ENCODE measurements at places on chromosomes 11 and 22.

DNA sequence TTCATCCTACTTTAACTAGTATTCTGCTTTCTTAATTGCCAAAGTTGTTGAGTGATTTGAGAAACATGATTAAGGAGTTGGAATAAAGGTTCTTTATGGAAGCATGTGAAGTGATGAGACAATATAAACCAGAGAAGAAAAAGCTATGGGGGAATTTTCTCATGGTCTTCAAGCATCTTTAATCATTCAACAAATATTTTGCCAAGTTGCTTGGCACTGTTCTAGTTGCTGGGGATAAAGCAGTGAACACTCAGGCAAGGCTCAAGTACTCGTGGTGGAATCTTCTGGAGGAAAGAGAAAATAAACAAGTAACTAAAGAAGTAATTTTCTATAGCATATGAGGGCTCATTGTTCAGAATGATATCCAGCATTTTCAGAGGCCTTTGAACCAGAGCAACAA, 9.2 kb upstream of the PIWIL4 start:
- DNase-seq, result no peak

- DNase-seq, result no peak
Observed at GRCh38 chr22:49972163-49973017, 11.8 kb downstream of the PIM3 start.

DNA sequence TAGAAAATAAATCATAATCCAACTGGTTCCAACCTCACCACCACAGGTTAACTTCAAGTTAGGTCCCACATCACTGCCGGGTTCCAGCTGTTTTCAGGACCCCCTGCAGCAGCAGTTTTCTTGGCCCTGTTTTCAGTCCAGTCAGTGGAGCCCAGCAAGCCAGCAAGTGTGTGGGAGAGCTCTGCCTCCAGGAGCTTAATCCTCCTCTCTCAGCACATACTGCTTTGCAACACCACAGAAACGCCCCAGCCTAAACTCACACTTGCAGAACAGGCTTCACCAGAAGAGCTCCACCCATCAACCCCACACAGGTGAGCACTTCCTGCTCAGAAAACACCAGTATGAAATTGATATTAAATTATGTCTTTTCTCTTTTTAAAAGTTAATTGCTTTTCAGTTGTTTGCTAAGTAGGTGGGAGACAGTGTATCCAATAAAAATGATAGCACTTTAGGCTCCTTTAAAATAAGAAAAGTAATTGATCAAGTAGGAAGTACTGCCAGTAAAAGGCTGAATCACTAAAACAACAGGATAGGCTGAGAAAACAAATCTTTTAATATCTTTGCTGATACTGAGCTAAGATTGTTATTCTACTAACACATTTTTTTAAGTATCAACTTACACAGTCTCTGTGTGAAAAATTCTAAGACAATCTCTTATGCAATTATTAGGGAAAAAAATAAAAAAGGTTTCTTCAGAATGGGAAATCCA, 81.5 kb upstream of the TP53AIP1 start:
- no peak for DNase-seq

DNA sequence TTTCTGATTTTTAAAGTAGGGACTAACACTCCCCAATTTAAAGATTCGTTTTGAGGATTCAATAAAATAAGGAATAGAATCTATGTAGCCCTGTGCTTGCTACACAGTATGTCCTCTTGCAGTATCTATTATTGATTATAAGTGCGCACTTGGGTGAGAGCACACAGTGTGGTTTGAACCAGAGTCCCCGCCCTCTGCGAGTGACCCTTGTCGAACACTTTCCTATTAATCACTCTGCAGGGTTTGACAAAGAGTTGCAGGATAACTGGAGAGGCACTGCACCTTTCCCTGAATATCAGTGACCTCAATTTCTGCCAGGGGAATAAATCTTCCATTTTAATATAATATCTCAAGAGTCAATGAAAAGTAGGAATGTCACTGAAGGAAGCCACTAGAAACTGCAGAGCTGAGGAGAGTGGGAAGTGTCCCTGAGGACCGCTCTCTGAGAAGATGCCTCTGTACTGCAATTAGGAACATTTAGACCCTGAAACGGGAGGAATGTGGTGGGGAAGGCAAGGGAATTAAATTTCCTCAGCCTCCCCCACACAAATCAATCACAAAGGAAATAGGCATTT, 182.2 kb downstream of the MAML2 start:
- DNase-seq, result no peak

DNA sequence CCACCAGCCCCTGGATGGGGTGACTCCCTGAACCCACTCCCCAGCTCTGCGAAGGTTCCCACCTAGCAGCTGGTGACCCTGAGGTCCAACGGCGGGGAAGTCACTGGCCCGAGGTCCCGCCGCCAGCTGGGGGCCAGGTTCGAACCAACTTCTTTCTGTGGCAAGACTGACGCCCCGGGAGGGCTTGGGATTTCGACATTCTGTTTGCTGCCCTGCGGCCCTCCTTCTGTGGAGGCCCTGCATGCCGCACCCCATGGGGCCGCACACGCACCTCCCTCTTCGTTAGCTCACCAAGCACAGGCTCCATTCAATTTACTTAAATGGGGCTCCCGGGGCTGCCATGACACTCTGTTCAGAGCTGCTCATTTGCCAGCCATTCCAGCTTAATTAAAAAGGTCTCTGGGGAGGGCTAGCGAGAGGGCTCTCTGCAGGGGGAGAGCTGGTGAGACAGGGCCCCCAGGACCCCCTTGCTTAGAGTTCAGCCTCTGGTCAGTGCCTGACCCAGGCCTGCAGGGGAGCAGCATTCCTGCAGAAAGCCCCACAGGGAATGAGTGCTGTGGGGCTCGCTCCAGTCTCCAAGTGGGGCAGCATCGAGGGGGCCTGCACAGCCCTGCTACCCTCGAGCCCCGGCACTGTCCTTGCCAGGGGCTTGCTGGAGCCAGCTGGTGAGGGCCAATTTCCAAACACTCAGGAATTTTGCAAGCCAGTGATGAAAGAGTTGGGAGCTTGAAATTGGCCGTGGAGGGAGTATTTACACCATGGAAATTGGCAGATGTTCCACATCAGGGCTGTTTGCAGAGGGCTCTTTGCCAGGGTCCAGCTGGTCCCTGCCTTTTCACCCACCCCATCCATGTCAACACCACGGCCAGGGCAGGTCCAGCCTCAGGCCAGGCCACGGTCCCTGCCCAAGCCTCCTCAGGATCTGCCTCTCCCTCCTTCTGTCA, 80.8 kb downstream of the CACNA1I start:
- no peak for DNase-seq

GRCh38 chr11:3984896-3985295, 109.7 kb upstream of the RRM1 start:
- peak; percentile 53 for DNase-seq

DNA sequence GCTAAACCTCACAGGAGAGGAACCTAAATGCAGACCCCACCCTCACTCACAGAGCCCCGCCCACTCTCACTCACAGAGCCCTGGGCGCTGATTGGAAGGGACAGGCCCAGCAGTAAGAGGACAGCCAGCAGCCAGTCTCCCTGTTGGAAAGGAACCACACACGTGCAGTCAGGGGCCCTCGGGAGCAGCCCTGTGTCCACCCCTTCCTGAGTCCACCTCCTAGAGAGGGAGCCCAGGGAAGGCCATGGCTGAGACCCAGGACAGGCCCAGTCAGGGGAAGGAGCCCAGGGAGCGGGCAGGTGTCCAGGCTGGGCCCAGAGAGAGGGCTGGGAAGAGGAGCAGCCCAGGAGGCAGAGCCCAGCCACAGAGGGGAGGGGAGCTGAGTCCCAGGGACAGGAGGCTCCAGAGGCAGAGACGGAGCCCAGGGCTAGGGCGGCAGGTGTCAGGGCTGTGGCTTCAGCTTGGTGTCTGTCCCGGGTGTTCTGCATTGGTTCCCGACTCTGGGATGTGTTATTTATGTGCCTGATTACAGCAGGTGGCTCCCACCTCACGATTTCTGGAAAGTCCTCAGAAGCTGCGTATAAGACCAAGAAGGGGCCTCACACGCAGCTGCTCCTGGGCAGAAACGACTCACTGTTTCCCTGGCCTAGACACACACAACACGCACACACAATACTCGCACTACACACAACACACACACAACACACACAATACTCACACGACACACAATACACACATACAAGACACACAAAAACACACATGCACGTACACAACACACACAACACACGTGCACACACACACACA, 9.0 kb upstream of the APOBEC3H start:
- DNase-seq, result no peak

- DNase-seq, result no peak
Observed at GRCh38 chr11:1128311-1129142, 29.2 kb upstream of the MUC5AC start.

DNA sequence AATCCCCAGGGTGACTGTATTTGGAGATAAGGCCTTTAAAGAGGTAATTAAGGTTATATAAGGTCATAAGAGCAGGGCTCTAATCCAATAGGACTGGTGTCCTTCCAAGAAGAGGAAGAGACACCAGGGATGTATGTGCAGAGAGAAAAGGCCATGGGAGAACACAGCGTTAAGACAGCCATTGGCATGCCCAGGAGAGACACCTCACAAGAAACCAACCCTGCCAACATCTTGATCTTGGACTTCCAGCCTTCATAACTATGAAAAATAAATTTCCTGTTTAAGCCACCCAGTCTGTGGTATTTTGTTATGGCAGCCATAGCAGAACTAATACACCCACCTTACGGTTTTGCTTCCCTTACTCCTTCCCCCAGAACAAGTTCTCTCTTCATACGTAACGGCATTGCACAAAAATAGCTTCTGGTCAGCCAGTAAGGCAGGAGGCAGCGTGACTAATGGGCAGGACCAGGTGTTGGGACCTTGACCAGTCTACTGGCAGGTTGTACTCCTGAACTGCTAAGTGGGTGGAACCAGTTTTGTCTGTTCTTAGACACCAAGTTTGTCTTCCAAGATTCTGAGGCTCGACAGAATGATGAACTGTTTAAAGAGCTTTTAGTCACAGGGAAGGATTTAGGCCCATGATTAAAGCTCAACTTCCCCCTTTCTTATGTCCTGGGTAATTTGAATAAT, 31.9 kb upstream of the UPB1 start:
- no peak for DNase-seq

- no peak for DNase-seq
Observed at GRCh38 chr11:129455756-129456655, 80.4 kb downstream of the BARX2 start.

DNA sequence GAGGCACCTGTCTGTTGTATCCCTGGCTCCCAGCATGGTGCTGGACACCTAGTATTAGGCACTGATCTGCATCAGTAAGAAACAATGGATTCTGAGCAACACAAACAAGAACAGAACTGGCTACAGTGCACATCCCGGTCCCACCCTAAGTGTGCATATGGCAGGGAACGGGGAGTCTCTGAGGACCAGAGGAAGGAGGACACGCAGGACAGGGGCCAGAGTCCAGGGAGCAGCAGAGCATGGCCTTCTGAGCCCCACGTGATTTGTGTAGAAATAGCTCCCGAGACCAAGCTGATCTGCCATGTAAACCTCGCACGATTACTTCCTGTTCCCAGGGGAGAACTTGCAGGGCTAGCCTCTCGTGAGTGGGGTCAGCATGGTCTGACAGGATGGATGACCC, 12.7 kb upstream of the SNX32 start:
- no peak for DNase-seq

- DNase-seq, result no peak
Observed at GRCh38 chr11:43582024-43582862, 98.3 kb upstream of the HSD17B12 start.

DNA sequence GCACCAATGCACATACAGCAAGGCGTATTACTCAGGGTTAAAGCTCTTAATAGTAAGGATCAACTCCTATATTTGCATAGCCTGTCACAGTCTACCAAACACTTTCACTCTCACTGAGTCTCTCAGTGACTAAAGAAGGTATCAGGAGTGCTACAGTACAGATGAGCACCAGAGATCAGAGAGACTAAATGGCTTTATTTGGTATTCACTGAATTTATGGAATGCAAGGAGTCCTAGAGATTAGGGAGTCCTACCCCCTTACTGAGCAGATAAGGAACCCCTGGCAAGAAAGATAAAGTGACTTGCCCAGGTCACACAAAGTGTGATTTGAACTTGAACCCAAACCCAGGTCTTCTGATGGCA, 396.4 kb upstream of the CCDC90B start:
- DNase-seq, result no peak

DNA sequence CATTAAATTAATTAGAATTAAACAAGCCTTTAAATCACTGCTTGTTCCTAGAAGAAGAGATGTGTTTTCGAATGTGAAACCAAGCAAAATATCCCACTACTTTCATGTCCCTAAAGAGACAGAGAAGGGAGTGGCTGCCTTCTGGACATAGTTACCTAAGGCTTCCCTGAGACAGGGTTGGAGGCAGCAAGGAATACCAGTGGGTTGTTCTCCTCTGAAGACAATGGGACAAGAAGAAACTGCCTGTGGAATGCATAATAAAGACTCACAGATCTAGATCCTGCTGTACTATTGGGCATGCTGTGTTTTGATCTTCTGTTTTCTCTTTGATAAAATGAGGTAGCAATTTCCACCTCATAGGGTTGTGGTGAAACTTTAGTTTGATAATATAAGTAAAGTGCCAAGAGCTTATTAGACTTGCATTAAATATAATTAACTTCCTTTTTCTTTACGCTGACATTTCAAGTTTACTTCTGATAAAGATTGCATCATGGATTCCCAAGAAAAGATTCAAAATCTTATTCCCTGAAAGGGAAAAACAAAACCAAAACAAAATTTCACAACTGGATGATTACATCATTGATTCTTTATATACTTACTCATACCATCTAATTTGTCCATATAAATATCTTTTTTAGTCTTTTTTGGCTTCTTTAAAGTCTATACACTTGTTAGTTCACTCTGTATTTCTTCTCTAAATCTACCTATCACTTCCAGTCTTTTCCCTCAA, 621.3 kb downstream of the ETS1 start:
- DNase-seq, result no peak

GRCh38 chr11:15938121-15938611, 418.2 kb downstream of the SOX6 start:
- no peak for DNase-seq

GRCh38 chr11:69647761-69648497, 7.0 kb downstream of the CCND1 start:
- no peak for DNase-seq

DNA sequence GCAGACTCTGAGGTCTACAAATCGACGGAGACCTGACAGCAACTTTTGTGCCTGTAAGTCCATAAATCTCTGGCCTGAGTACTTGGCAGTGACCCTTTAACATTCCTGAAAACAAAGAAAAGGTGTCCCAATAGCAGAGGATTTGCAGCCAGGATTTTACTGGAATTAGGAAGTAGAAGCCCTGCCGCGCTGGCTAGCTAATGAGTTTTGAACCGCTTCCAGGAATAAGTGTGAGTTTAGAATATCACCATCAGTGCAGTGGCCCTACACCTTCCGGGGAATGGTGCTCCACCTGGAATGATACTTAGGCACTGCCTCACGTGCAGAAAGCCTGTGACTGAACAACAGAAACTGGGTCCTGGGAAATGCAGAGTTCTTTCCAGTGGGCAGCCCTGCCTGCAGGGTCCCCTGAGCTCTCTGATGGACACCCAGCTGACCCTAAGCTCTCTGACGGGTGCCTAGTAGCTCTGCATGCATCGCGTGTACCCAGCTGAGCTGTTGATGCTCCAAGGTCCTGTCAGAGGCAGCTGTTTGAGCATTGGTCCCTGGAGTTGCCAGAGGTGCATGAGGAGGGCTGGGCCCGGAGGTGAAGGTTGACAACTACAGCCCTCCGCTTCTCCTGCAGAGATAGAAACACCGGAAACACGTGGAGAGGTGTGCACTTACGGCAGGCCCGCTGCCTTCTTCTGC, 380.9 kb downstream of the TBC1D22A start:
- no peak for DNase-seq
